ENCODE measurements at places on chromosomes 12 and 14.

GRCh38 chr14:100391724-100392123, 68.6 kb downstream of the SLC25A47 start:
- DNase-seq, result no peak

GRCh38 chr14:102200690-102201352, 61.1 kb downstream of the WDR20 start:
- no peak for DNase-seq

- DNase-seq, result no peak
These were observed 29.7 kb upstream of the DYNC1H1 start for GRCh38 chr14:101934601-101935150.

DNA sequence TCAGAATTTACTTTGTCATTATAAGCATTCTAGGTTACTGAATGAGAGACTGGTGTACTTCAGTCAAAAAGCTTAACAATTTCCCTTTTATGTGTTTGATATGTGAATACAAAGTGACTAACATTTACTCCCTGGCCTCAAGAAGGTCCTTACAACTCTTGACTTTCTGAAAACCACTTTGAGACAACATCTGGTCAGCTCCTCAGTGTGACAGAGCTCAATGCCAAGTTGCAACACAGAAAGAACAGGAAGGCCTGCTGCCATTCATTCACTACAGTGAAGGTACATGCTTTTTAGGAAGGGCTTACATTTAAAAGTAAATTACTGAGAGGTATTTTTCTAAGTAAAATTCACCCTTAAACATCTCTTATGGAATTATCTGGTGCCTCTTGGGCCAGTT, 2.3 kb upstream of the NAA30 start:
- DNase-seq, result no peak

GRCh38 chr14:102504328-102504999, 5.1 kb downstream of the ANKRD9 start:
- DNase-seq, result no peak

DNA sequence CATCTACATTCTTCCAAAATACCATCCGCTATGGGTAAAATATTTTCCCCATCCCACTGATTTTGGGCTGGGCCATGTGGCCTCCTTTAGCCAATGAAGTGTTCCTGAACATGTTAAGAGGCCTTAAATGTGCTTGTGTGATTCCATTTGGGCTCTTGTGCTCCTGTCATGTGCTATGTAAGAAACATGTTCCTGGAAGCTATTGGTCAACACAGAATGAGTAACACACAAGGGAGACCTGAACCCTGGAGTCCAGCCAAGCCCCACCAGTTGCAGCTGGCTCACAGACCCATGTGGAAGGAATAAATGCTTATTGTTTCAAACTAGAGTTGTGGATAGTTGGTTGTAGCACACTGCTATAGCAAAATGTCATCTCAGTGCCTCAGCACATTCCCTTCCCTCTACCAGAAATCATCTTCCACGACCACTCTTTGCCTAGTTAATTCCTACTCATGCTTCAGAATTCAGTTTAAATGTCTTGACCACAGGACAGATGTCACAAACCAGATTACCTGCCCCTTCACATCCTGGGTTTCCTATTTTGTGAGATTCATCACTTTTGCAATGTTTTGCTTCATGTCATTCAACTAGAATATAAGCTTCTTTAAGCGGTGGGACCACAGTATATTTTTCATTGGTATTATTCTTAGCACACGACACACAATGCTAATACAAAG, 217.3 kb upstream of the EEA1 start:
- DNase-seq, result no peak

DNA sequence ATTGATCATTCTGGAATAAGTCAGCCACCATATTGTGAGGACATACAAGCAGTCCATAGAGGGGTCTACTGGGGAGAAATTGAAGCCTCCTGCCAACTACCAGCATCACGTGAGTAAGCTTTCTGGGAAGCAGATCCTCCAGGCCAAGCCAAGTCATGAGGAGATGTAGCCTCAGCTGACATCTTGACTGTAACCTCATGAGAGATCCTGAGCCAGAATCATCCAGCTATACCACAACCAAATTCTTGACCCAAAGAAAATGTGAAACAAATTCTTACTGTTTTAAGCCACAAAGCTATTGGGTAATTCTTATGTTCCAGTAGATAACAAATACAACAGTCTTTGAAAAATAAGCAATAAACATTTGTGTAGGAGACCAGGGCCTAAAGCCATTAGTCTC, 479.4 kb upstream of the DCN start:
- no peak for DNase-seq

GRCh38 chr14:81208489-81208888, 12.3 kb downstream of the GTF2A1 start:
- DNase-seq, result no peak

DNA sequence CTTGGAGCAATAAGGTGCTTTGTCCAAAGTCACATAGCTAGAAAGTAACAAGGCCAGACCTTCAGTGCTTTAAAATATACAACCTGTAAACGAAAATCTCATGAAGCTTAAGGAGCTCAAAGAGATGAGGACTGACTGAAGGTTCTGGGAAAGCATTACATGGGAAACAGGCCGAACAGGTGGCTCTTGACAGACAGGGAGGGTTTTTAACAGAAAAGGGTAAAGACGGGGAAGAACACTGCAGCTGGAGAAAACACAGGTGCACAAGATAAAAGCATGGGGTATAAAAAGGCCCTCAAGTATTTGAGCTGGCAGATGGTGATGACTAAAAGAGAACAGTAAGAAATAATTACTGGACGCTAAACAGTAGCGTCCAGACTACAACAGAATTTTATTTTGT, 257.2 kb downstream of the NELL2 start:
- DNase-seq, result no peak

DNA sequence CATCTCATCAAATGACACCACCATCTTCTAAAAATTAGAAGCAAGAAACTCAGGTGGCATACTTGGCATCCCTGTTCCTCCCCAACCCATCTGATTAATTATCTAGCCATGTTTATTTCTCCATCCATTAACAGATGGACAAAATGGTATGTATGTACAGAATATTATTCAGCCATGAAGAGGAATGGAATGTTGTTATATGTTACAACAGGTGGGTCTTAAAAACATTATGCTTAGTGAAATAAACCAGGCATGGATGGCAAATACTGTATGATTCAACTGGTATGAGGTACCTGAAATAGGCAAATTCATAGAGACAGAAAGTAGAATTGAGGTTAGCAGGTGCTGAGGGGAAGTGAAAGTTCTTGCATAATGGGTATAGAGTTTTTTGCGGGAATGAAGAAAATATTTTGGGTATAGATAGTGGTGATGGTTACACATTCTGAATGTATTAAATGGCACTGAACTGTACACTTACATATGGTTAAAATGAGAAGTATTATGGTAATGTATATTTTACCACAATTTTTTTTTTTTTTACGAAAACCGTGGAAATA, 17.5 kb downstream of the YY1 start:
- no peak for DNase-seq

GRCh38 chr12:8581098-8581784, 31.4 kb downstream of the AICDA start:
- DNase-seq, result no peak

DNA sequence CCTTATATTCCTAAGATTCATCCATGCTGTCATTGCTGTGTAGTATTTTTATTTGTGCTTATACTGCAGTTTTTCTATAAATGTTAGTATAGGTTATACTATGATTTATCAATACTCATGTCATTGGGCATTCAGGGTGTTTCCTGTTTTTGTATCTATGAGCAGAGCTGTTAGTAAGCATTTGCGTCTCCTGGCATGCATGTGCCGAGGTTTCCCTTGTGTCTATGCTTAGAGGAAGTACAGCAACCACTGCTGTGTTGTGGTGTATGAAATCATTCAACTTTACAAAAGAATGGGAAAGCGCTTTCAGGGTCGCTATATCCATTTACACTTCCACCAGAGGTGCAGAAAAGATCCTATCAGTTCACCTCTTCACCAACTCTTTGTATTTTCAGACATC, 122.7 kb downstream of the RGS6 start:
- no peak for DNase-seq

GRCh38 chr12:85688837-85689236, 147.4 kb downstream of the RASSF9 start:
- DNase-seq, result no peak

DNA sequence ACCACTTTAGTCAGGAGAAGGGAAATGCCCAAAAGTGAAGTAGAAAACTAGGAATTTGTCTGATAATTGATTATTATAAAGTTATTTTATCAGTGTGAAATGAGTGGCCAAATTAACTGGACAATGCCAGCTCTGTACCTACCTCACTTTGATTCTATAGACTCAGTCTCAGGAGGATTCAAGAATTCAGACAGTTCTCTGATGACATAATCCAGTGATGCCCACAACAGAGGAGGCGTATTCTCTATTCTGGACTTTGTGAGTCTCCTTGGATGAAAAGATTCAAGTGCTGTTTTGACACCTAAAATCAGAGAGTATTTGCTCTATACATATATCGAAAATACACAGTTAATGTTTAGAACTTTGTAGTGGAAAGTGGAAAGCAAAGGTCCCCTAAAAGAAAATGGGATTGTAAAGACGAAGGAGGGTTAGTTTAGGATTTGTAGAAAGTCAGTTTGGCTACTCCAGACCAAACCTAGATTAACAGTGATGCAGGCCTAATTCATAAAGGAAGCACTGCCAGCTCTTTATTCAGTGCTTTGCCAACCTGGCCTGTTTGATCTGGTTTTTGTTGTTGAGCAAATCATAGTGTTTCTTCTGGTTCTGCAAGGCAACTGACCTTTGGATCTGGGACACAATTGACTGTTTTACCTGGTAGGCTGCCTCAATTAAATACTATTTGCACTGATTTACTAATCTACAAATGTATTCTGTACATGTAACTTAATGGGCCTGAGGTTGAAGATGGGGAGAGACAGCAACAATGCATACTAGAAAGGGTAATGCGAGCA, 67.4 kb downstream of the DAD1 start:
- no peak for DNase-seq

GRCh38 chr12:121791671-121792551, 1.6 kb downstream of the RHOF start:
- DNase-seq, result peak; percentile 59

DNA sequence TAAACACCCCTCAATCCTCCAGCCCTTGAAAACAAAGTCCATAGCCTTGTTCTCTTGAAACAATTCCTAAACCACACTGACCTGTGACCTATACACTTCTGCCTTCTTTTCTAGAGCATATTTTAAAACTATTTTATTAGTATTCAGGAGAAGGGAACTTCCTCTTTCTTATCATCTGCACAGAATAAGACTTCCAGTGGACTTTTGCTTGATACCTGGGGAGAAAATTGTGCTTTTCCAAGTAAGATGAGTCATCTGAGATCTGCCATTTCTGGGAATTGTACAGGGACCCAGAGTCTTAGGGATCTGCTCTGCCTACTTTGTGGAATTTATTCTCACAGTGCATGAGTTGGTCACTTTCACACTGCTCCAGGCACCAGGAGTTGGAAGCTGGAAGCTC, 10.5 kb upstream of the WNT5B start:
- no peak for DNase-seq

DNA sequence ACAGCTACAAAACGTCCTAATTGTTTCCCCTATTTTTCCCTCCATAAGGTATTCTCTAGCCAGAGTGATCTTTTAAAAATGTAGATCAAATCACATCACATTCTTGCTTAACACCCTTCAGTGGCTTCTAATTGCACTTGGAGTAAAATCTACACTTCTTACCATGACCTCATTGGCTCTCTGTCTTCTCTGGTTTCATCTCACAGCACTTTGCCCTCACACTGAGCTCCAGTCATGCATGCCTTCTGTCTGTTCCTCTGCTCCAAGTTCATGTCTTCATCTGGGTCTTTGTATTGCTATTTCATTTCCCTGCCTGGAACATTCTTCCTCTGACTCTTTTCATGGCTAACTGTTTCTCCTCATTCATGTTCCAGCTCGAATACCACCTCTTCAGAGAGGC, 220.4 kb upstream of the GARIN6 start:
- DNase-seq, result no peak

- no peak for DNase-seq
These were observed 142.8 kb downstream of the BTG1 start for GRCh38 chr12:92002673-92003382.

- DNase-seq, result no peak
These were observed 559.9 kb downstream of the C12orf50 start for GRCh38 chr12:87469295-87469694.

GRCh38 chr12:114961491-114961890, 277.5 kb upstream of the TBX3 start:
- no peak for DNase-seq

GRCh38 chr14:22010545-22011252, 337.1 kb upstream of the OR4E1 start:
- DNase-seq, result no peak

DNA sequence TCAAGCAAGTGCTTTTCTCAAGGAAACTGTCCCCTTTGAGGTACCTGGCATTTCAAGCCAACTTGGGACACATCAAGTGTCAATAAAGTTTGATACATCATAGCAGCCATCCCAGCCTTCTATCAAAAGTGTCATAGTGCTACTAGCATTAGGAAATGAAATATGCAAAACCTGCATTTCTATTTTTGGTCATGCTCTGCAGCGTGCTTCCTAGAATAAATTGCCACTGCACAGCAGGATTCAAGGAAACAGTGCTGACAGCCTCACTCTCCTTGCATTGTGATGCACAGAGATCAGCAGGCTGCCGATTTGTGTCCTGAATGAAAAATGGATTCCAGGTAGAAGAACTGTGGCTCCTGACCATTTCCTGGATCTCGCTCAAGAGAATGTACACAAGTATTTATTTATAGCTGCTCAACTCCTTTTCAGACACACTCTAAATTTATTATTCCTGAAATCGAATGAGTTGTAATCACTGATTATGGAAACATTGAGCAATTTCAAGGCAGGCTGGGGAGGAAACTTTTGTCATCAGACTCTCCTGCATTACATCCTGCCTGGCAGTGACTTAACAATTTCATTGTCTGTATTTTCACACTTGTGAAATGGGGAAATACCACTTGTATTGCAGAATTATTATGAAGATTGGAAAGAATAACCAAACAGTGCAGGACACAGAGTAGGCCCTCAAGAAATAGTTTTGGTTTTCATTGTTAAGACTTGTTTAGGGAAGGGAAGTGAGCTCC, 120.9 kb downstream of the SLC38A6 start:
- no peak for DNase-seq

GRCh38 chr12:70626180-70626579, 11.0 kb downstream of the PTPRB start:
- no peak for DNase-seq

DNA sequence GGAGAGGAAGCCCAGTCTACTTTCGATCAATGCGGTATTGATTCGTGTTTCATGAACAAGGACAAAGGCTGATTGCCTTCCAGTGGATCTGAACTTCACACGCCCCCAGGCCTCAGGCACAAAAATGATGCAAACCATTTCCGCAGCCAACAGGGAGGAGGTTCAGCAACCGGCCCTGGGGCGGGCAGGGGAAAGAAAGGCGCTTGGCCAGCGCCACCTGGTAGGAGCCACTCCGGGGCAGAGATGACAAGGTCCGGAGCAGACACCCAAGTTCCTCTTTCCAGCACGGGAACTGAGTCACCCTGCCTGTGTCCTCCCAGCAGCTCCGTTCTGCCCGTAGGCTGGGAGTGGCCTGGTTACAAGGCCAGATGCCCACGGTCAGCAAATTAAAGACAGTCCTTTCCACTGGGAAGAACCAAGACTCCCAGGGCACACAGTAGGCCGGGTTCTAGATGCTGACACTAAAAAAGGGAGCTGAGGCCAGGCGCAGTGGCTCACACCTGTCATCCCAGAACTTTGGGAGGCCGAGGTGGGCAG, 136.3 kb downstream of the SCARB1 start:
- DNase-seq, result no peak

- no peak for DNase-seq
These were observed 23.2 kb downstream of the TTC9 start for GRCh38 chr14:70664698-70665447.

Measured in stimulated activated CD4-positive, alpha-beta T cell treated with anti-CD3 and anti-CD28 coated beads, Interleukin-2, amount 100 ng/mL, for 24 hours (primary cell).